Fibroblast of skin of right biceps (primary cell): ENCODE measurements at places on chromosomes 13 and 19.

GRCh38 chr19:11560404-11561051 is 1.5 kb upstream of the ELOF1 start:
- DNase-seq = peak; percentile 73

DNA sequence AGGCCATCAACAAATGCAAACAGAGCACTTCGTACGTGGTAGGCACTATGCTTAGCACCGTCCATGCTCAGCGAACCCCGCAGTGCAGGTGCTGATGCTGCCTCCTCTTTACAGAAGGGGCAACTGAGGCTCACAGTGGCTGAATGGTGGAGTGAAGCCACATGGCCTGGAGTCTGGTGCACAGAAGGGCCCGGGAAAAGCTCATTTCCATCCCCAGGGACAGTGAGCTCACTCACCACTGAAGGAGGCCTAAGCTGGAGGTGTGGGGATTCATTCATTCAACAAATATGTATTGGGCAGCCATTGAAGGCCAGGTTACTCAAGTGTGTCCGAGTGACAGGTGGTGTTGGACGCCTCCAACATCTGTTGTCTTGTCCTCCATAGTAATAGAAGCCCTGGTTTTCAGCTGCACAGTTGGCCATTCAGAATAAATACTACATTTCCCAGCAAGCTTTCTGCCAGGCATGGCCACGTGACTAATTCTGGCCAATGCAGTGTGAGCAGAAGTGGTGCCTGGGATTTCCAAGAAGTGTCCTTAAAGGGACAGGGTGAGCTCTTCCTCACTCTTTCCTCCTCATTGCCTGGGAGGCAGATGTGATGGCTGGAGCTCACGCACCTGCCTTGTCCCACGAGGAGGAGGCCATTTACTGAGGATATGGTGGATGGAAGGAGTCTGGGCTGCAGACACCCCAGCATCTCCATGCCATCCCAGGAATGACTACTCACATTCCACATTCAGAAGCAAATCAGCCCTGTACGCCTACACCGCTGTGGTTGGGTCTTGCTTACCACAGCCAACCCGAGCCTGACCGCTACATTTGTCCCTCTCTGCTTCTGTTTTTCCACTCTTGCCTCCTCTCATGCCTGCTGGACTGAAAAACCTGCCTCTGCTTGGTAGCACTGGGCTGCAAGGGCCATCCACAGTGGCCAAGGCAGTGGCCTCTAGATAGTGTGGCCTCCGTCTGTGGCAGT is 2.3 kb upstream of the ZNRF4 start:
- no peak for DNase-seq

- DNase-seq = no peak
Measured at GRCh38 chr19:54345938-54346386, 7.0 kb upstream of the LILRA4 start.

DNA sequence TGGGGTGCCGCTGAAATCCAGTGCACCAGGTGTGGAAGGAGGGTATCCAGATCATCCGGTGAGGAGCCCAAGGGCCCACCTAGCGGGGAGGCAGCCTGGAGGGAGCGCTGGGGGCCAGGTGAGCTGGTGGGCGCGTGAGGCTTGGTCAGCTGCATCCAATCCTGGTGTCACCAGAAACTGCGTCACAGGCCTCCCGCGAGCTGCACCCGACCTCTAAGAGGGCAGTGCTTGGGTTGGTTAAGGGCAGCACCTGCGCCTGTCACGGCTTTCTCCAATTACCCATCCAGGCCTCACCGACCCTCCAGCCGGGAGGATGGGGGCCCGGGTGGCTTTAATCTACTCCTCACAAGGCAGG is 284 bp downstream of the RNF17 start:
- no peak for DNase-seq

- DNase-seq = no peak
Measured at GRCh38 chr13:49908637-49909036, 27.5 kb downstream of the SPRYD7 start.

DNA sequence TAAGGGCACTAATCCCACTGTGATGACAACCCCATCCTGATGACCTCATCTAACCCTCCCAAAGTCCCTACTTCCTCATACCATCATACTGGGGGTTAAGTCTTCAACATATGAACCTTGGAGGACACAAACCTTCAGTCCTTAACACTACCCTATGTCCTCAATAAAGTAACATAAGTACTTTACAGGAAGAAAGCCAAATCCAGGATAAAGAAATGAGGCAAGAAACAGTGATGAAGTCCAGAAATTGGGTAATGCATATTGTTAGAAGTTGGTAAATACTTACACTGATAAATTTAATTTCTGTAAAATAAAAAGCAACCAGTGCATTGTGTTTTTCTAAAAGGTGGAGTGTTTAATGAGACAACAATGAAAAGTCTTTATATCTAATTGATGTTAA is 284.8 kb upstream of the SOX21 start:
- no peak for DNase-seq

DNA sequence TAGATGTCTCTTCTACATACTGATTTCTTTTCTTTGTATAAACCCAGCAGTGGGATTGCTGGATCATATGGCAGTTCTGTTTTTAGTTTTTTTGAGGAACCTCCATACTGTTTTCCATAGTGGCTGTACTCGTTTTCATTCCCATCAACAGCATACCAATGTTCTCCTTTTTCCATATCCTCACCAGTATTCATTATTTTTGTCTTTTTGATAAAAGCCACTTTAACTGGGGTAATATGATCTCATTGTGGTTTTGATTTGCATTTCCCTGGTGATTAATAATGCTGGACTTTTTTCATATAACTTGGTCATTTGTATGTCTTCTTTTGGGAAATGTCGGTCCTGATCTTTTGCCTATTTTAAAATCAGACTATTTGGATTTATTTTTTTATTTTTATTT is 108.5 kb downstream of the PAN3 start:
- peak; percentile 10 for DNase-seq

DNA sequence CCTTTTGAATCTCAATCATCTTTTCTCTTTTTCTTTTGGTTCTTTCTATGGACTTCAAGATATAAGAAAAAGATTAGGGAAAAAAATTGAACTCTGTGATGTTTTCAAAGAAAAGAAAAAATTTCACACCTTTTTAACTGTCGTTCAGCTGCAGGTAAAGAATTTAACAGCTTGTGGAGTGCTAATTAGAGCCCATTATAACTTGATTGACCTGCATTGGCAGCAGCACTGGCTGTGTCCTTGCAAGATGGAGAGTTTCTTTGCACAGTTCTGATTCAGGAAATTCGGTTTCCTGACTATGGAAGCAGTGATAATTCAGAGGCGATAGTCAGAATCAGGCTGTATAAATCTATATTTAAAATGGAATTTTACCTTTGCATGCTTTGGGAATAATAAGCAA is 183.2 kb upstream of the DACH1 start:
- DNase-seq = no peak

- peak; percentile 35 for DNase-seq
Measured at GRCh38 chr19:13782537-13782936, 8.3 kb downstream of the C19orf53 start.

- DNase-seq = no peak
Measured at GRCh38 chr13:92745258-92745657, 481.3 kb upstream of the GPC6 start.

GRCh38 chr19:28614634-28615545 is 598.1 kb downstream of the UQCRFS1 start:
- DNase-seq = no peak

- no peak for DNase-seq
Measured at GRCh38 chr13:91020461-91021034, 326.9 kb upstream of the MIR17HG start.

DNA sequence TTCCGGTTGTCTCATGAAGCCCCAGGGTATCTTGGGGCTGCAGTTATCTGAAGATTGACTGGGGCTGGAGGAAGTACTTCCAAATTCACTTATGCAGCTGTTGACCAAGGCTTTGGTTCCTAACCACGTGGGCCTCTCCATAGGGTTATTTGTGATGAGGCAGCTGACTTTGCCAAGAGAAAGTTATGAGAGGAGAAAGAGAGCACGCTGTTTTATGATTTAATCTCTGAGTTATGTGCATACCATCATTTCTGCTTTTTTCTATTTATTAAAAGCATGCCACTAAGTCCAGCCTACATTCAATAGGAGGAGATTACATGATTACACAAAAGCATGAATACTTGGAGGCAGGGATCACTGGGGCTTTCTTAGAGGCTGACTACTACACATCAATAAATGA is 215.5 kb downstream of the NHLRC3 start:
- peak; percentile 52 for DNase-seq

DNA sequence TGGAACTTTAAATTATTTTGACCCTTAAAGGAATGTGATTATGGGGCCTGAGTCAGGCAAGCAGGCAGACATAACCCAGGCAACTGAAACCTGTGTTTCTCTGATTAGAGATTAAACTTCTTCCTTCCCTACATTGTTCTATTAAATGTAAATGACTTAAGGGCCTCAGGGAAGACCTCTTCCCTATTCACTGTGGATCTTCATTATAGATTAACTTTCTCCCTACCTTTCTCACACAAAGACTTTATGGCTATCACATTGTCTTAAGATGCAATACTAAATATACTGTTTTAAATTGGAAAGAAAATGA is 8.8 kb upstream of the METTL21C start:
- no peak for DNase-seq

DNA sequence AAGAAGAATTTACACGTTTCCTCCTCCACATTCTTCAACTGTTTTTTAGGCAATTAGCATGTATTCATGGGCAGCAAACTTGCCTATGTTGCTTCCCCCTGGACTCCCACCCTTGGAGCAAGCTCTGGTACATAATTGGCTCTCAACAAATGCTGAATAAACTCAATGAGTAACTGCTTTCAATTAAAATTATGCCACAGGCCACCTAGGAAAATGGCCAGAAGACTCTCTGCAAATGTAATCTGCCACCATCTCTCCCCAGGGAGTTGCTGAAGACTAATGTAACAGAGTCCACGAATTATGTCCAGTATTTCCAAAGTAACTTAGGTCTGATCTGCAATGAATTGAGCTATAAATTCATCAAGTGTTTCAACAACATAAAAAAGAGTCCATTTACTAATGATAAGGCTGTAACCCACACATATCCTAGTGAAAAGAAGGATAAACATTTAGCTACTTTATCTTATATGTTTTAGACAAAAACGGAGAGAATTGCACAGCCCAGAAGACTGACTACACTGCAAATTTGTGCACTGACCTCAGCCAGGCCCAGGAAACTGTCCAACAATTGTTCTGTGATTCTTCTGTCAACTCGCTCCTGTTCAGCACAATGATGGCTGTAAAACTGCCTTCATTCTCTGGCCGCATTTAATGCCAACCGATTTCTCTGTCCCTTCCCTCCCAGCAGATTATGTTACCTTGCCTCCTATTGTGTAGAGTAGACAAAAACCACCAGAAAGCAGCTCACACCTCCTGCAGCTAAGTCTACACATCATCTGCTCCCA is 808.6 kb upstream of the ARGLU1 start:
- no peak for DNase-seq

GRCh38 chr19:13053238-13053637 is 49.4 kb downstream of the LYL1 start:
- DNase-seq = peak; percentile 64

- DNase-seq = no peak
Measured at GRCh38 chr19:1474011-1474764, 4.8 kb downstream of the C19orf25 start.

- no peak for DNase-seq
Measured at GRCh38 chr13:105527127-105527526, 1008.3 kb downstream of the EFNB2 start.

DNA sequence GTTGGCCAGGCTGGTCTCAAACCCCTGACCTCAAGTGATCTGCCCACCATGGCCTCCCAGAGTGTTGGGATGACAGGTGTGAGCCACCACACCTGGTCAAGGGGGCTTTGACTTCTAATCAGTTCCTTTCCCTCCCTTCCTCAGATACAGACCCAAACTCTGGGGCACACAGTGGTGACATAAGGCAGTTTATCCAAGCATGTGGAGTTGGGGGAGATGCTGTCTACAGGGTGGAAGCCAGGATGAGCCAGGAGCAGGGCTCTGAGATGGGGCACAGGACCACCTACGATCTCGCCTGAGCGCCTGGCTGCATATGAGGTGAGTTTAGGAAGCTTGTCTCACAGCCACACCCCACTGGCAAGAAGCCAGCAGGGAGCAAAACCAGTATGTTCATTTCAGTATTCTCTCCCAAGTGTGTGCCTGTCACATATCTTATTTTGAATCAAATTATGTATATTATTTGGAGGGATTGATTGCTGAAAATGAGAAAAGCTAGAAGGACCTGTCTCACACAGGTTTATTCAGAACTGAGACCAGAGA is 67.7 kb downstream of the KCTD15 start:
- no peak for DNase-seq

- no peak for DNase-seq
Measured at GRCh38 chr19:14318873-14319272, 62.4 kb upstream of the ADGRE5 start.

GRCh38 chr13:40485611-40486517 is 180.6 kb downstream of the FOXO1 start:
- no peak for DNase-seq

- DNase-seq = no peak
Measured at GRCh38 chr19:18377026-18377425, 8.9 kb upstream of the GDF15 start.

- no peak for DNase-seq
Measured at GRCh38 chr13:113843063-113843654, 20.7 kb downstream of the GAS6 start.

GRCh38 chr19:41566001-41566400 is 10.0 kb upstream of the CEACAM21 start:
- DNase-seq = no peak

DNA sequence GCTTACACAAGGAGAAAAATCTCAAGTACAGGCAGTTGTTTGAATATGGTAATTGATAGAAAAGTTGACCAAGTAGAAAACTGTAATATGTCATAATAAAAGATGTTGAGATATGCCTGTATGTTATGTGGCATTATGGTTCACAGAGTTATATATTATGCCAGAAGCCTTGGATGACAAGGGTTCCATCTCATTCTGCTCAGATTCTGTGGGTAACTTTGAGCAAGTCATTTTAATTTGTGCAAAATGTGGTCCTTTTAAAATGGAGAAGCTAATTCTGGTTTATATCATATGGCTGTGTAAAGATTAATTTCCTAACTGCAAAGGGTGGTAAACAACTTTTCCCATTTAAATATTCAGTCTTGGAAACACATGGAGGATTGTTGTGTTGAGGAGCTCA is 180.9 kb downstream of the GPC6 start:
- no peak for DNase-seq

GRCh38 chr19:29745253-29745652 is 30.2 kb upstream of the C19orf12 start:
- no peak for DNase-seq

DNA sequence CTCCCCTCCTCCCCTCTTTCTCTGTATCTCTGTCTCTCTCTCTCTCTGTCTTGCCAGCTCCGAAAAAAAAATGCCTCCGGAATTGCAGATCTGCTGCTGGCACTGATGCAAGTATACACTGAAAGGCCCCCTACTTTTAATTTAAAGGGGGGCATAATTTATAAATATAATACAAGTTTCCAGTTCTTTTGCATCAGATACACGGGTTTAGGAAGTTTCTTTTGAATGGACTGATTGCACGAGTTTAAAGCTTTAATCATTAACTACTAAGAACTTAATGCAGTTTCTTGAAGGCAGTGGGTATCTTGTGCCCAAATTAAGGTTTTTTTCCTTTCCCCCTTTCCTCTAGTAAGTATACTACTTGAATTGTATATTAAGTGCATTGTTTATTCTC is 1.4 kb downstream of the FGF9 start:
- DNase-seq = no peak
